ENCODE measurements at places on chromosomes 11 and 22.

- DNase-seq, result no peak
Observed at GRCh38 chr22:19449422-19449767, 1.9 kb upstream of the C22orf39 start.

GRCh38 chr11:114440971-114441763 is 1.9 kb downstream of the REXO2 start:
- no peak for DNase-seq

GRCh38 chr11:108985945-108986279 is 321.0 kb downstream of the DDX10 start:
- no peak for DNase-seq

DNA sequence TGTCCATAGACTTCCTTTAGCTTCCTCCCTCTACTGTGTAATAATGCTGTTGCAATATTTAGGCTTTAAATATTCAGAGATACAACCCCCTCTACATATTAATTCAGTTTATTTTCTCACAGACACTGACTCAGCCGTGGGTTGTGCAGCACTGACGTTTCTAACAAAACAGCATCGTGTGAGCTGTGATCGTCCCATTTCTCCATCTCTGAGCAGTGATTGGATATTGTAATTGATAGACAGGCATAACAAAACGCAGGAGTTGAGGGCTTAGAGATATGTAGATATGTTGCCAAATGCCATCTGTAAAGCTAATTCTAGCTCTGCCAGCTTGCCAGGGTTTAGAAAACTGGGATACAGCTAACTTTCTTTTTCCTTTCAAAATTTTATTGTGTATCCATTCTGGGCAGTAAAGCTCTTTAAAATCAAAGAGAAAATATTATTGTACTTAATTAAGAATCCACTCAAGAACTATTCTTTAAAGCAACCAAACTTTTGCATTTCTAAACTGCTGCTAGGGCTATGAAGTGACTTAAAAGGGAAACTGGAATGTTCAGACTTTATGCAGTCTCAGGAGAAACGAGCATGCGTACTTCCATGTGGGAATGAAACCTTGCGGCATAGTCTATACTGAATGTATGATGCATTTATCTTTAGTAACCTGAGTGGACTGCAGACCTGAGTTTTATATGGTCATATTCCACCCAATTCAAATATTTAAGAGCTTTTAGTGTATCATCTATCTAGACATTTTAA is 22.7 kb downstream of the BTBD10 start:
- DNase-seq, result no peak

- DNase-seq, result no peak
Observed at GRCh38 chr11:102289592-102289991, 27.7 kb upstream of the BIRC3 start.

- DNase-seq, result no peak
Observed at GRCh38 chr22:20229916-20230775, 38.0 kb downstream of the RTN4R start.

GRCh38 chr11:123707606-123708205 is 33.8 kb downstream of the ZNF202 start:
- peak; percentile 31 for DNase-seq

DNA sequence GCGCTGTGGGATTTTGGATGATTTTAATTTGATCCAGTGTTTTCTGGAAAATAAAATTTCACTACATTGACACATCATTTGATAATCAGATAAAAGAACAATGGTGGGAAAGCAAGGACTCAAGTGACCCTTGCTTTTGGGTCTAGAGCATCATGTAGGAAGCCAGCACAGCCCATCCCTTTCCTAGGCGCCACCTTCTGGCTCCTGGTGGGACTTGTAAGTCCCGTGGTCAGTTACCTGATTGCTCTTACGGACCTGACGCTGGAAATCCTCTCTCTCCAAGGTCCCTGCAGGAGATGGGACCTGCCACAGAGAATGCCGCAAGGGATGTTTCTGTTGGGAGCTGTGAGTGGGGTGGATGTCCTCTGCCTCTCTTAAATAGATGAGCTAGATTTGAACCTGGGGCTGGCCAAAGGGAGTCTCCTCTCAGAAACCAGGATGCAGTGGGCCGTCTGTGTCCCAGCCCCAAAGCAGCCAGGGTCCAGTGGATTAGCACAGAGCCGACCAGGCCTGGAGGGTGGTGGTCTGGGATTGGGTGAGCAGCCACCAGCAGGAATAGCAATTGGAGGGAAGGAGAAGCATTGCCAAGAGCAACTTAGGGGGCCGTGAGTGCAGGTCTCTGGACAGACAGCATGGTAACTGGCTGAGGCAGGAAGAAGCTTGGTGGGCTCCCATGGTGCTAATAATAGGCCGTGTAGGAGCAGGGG is 21.7 kb downstream of the TIMP3 start:
- DNase-seq, result peak; percentile 6

DNA sequence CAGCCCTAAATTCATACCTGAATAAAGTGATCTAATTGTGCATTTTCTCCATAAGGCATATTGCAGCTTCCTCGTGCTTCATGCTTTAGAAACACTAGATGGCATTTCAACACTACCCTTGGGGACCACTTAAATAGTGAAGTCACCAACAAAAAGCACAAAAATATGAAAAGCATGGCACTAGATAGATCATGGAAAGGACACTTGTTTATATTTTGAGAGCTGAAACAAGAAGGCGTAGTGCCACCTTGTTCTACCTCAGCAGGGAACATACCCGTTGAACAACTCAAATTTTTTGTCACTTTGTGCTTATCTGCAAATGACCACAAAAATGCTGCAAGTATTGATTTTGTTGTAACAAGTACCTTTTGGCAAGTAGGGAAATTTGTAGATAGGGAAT is 8.6 kb downstream of the TBCEL start:
- DNase-seq, result no peak

- no peak for DNase-seq
Observed at GRCh38 chr22:44192816-44193534, 12.2 kb downstream of the PARVG start.

GRCh38 chr11:100574894-100575769 is 112.0 kb upstream of the ARHGAP42 start:
- no peak for DNase-seq

- DNase-seq, result no peak
Observed at GRCh38 chr11:77152846-77153245, 24.8 kb downstream of the MYO7A start.

- DNase-seq, result no peak
Observed at GRCh38 chr11:45405916-45406670, 120.0 kb upstream of the SYT13 start.

GRCh38 chr22:38230108-38230825 is 28.5 kb downstream of the MAFF start:
- no peak for DNase-seq

DNA sequence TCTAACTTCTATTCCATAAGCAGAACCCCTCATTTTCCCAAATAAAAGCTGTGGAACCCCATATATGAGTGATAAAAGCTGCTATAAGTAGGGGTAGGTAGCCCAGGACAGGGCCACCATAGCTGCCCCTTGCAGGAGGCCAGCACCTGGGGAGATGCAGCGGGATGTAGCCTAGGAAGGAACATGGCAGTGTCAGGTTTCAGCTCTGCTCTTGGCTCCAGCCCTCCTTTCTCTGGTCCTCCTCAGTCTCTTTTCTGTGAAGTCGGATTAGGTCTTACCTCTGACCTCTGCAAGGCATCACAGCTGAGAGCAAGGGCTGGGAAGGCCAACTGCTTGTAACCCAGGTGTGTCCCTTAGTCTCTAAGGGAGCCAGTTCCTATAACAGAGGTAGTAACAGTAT is 135.6 kb downstream of the NAV2 start:
- no peak for DNase-seq

GRCh38 chr11:4049006-4049405 is 45.6 kb upstream of the RRM1 start:
- no peak for DNase-seq

- no peak for DNase-seq
Observed at GRCh38 chr11:116176484-116177005, 596.2 kb downstream of the BUD13 start.

GRCh38 chr11:10204021-10204420 is 90.0 kb downstream of the SBF2 start:
- DNase-seq, result no peak

DNA sequence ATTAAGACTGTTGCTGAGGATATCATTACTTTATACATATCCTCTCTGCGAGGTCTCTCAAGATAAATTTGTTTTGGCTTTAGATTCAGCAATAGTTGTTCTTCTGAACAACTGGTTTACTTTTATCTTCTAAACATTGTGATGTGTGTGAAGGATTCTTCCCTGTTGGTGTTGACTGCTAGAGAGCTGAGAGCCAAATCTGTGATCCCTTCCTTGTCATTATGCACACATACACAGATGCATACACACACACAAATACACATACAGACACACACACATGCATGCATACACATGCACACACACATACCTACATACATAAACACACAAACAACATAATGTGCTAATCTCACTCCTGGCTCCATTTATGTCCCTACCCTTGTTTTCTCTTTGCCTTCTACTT is 137.0 kb downstream of the SNX19 start:
- no peak for DNase-seq

GRCh38 chr11:75267171-75267970 is 26.8 kb downstream of the TPBGL start:
- no peak for DNase-seq

GRCh38 chr11:128933481-128934178 is 9.0 kb downstream of the TP53AIP1 start:
- DNase-seq, result no peak

GRCh38 chr11:116279511-116279910 is 493.3 kb downstream of the BUD13 start:
- DNase-seq, result no peak

- DNase-seq, result no peak
Observed at GRCh38 chr11:33892906-33893594, 1.2 kb upstream of the LMO2 start.

GRCh38 chr22:35850831-35851230 is 133.2 kb downstream of the APOL5 start:
- DNase-seq, result no peak

DNA sequence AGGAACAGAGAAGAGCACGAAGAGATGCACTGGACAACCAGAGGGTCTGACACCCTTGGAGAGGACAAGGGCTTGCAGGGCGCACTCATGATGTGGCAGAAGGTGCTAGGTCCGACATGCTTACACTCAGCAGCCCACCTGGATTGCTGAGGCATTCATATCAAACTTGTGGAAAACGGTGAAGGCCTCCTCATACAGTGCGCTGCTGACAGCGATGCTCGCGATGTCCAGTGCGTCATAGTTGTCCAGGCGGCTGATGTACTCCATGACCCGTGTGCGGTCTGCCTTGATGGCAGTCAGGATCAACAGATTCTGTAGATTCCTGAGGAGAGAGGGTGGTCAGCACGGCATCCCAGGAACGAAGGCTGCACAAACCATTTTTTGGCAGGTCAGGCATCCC is 31.7 kb upstream of the SLC25A1 start:
- DNase-seq, result no peak

DNA sequence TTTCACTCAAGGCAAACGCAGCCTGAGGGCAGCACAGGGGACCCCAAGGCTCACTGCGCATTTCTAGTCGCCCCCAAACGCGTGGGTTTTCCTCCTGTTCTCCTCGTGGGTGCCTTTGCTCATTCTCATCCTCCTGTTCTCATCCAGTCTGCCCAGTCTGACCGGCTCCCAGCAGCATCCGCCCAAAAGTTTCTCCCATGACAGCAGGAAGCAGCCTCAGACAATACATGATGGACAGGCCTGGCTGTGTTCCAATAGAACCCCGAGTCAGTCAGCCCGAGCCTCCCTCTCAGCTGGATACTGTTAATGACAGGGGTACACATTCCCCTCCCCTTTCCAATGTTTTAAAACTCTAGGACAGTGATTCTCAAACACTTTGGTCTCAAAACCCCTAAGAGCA is 22.5 kb upstream of the KRTAP5-7 start:
- no peak for DNase-seq

DNA sequence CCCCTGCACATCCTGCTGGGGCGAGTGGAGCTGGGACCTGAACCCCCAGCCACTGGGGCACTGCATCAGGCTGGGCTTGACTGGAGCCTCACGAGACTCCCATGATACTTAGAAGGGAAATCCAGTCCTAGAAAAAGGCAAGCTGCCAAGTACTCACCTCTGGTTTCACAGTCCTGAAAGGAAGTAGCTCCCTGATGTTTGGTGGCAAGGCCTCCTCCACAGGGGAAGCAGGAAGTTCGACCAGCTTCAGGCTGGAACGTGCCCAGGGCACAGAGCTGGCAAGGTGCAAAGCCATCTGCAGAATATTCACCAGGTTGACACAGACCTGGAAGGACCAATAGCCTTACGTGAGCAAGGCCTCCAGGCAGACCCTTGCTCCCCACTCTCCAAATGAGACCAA is 26.8 kb upstream of the NRIP3 start:
- DNase-seq, result no peak

DNA sequence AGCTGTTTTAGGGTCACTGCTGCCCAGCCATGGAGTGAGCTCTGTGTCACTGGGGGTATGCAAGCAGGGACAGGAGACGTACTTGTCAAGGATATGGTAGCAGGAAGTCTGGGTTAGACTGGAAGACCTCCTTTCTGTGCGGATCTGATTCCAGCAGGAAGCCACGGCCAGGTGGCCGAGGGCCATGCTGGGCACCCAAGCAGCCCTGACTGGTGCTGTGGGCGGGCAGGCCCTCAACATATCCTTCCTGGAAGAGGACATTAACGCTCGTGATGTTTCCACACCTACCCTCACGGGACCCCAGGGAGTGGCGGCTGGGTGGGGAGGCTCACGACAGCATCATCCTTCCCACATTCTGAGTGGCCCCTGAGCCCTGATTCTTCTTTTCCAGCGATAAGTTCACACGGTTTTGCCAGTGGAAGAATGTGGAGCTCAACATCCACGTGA is 8.7 kb upstream of the ANKRD13D start:
- DNase-seq, result no peak

GRCh38 chr11:20910733-20911132 is 241.3 kb downstream of the NELL1 start:
- DNase-seq, result no peak

DNA sequence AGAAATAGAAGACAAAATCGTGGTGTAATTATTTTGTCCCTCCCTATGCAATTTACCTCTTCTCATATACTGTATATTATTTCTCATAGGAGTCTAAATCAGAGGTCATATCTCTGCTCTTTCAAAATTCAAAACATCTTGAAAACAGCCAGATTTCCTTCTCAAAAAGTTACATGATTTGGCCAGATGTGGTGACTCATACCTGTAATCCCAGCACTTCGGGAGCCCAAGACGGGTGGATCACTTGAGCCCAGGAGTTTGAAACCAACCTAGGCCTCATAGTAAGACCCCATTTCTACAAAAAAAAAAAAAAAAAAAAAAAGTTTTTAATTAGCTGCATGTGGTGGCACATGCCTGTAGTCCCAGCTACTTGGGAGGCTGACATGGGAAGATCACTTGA is 29.0 kb upstream of the DNAJB7 start:
- DNase-seq, result no peak

- DNase-seq, result no peak
Observed at GRCh38 chr22:31346733-31347250, 646 bp upstream of the PATZ1 start.
